Amniotic stem cell (primary cell): ENCODE measurements at places on chromosomes 2 and 18.

DNA sequence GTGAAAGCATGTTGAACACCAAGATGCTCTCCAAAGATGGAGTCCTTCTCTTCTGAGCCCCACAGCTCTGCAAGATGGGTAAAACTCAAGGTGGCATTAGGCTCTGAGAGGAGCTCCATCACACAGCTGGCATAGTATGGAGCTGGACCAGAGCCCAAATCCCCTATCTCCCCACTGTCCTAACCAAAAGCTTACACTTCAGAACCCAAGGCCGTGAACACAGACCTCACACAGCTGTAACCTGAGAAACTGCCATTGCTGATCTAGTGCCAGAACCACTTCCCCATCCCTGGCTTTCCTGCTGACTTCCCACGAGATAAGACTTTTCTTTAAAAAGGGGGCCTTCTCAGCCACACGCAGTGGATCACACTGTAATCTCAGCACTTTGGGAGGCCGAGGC, 25.0 kb downstream of the TTC32 start:
- DNase-seq: no peak

DNA sequence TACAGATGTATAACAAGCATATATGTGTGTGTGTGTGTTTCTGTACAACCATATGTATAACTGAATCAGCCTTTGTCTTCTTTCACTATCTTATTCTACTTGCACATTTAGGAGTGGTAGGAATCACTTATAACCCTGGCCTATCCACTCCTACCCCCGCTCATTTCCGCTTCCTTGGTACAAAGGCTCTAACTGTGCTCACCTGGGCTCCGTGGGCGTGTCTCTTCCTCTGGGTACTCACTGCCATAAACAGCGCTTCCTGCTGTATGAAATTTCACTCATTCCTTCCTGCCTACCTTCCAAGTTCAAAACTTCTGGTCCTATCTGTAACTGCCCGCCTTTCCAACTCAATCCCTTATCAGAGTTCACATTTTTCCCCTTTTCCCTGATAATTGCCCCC, 815.5 kb downstream of the EPHA4 start:
- no peak for DNase-seq

DNA sequence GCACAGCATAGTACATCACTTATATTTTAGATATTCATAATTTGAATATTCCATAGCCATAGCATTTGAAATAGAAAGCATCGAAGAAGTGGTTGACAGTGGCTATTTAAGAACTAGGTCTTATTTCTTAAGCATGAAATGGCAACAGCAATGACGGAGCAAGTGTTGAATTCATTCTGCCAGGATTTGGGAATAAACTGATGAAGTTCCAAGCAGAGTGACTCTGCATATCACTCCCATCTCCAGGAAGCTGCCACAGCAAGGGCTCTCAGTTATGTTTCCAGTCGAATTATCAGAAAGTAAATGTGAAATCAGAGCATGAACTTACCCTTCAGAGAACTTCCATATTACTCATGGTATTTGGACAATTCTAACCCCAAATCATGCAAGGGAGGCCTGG, 208.1 kb downstream of the IKZF2 start:
- no peak for DNase-seq

GRCh38 chr2:48855142-48855541, 99.6 kb upstream of the LHCGR start:
- DNase-seq: no peak

DNA sequence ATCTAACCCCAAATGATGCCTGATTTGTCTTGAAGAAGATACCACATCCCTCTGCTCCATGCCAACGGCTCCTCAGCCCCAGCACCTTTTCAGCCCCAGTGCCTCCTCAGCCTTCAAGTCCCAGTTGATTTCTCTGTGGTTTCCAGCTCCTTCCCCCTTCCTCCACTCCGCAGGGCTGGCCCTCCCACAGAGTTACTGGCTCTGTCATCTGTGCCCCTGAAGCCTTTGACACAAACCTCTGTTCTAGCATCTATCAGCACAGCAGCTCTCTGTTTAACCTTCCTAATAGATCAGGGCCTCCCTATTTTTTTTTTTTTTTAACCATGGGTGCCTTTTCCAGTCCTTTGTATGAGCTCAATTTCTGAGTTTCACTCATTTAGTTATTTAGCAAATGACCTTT, 201.3 kb upstream of the CXCR4 start:
- no peak for DNase-seq

- no peak for DNase-seq
Observed at GRCh38 chr18:13608791-13609532, 117.4 kb downstream of the FAM210A start.

GRCh38 chr2:46943881-46944798, 28.5 kb upstream of the MCFD2 start:
- no peak for DNase-seq

- DNase-seq: peak; percentile 16
Observed at GRCh38 chr2:177724398-177725287, 332.1 kb downstream of the AGPS start.

DNA sequence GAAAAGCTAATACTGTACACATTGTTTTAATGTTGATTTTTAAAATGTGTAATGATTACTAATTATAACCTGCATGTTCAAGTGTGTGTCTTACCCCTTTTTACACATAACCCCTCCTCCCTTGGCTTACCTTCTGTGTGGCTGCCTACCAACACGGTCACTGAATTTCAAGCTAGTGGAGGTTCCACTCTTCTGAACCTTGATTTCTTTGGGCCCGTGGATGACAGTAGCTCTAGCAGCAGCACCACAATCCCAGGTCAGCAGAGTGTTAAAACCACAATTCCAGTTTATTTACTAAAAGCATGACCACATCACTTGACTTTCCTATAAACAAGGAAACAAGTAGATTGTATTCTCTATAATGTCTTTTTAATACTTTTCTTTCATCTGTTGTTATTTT, 56.9 kb downstream of the AFTPH start:
- no peak for DNase-seq

DNA sequence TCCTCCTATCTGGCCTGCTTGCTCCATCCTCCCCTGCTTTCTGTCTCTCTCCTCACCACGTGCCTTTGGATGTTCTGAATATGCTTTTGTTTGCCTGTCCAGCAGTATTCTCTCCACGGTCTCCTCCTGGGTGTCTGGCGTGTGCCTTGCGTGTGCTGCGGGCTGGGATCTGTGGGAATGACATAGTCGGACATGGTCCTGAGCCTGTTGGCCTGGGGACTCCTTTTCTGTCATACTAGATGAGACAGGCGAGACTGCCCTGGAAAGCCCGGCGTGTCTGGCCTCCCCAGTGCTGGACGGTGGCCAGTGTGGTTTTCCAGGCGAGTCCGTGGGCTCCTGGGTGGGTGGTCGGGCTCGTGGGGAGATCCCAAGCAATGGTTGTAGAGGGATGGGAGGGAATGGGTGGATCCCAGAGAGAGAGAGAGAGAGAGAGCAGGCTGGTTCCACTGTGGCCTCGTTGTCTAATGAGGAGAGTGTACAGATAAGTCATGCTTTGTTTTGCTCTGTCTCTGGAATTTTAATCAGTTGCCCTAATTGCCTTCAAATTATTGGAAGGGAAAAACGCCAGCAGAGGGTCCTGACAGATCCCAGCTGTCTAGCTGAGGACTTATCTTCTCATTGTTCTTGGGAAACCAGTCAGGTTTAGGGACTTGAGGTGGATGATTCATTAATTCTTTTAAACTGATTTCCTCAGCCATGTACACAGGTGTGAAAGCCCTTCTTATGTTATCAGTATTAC, 58.3 kb downstream of the HPCAL1 start:
- DNase-seq: no peak

DNA sequence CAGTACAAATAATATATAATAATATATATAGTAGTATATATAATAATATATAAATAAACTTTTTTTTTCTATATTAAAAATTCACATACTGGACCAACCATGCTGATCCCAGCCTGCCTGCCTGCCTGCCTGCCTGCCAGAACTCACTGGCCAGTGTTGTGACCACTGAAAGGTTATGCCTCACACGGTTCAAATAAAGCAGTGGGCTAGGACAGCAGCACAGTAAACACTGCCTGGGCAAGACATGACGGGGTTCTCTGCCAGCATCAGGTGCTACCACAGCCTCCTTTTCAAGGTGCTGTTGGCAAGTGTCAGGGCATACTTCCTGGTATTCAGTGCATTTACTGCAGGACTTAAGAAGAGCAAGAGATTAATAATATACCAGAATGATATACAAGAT, 67.6 kb downstream of the TRAPPC8 start:
- DNase-seq: no peak

DNA sequence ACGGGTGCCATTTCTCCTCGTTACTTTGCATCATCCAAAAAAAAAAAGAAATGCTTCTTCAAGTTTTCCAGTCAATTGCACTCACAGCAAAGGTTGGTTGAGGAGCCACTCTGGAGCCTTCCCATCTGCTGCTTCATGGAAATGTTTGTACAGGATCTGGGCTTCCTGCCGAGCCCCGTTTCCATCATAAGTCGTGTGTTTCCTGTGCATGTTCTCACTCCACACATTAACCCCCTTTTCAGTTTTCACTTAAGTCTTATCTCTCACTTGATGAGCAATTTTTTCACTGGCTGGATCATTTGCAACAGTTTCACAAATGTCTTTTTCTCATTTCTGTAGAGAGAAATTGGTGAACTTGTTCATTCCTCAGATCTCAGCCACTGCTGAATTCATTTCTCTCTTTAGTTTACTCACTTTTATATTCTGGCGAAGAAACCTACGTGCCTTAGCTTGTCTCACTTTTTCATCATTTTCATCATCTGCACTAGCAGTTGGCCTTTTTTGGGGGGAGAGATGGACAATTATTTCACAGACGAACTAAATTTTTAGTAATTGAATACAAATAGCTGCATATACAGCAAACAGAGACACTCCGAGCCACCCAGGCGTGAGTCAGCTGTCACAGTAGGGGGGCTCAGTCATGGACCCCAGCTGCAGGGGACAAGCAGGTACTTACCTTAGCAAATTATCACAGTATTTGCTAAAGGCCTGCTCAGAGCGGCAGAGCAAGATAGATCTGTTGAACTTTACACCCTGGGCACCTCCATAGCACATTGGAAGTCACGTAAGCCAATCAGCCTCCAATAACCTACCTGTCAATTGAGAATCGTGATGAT, 750.8 kb upstream of the ID2 start:
- DNase-seq: no peak

DNA sequence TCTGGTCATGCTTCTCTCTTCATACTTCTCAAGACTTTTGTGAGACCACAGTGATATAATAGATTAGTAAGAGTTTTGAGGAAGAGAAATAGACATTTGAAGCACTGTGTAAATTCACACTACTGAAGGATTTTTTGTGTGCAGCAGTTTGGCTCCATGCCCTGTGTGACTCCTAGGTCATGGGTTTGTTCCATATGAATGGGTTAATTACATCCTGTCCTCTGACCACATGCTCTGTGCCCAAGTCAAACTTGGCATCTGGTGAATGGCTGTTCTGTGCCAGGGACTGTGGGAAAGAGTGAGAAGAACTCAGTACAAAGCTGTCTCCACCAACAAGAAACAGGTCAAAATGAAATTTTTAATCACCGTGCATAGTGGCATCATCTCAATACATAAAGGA, 304.0 kb downstream of the LNPK start:
- no peak for DNase-seq

GRCh38 chr2:1594373-1595171, 149.7 kb downstream of the PXDN start:
- no peak for DNase-seq

DNA sequence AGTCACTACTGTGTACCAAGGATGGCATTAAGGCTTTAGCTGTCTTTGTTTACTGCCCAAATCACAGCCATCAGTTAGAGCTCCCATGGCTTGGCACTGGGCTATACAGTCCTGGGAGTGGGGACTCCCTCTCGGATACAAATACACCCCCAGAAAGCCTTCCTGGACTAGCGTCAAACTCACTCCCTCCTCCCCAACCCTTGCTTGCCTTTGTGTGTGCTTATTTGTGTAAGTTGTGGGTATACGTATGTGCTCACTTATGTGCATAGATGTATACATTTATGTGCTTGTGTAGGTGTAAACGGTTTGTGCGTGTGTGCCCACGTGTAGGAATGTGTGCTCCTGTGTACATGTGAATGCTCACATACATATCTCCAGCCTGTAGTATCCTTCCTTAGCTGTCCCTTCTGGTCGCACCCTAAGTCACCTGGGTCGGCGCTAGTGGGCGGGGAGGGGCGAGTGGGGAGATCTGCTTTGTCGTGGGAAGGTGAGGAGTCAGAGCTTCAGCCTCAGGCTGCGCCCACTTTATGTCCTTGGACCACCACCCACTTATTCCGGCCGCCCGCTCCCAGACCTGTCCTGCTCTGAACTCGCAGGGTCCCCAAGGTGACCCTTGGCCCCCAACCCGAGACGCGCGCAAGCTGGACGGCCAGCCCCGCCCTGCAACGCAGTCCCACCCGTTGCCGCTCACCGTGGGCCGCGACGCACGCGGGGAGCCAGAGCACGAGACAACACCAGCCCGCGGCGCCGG, 461 bp downstream of the PRADC1 start:
- no peak for DNase-seq

GRCh38 chr2:42918671-42919318, 126.4 kb upstream of the HAAO start:
- DNase-seq: no peak

DNA sequence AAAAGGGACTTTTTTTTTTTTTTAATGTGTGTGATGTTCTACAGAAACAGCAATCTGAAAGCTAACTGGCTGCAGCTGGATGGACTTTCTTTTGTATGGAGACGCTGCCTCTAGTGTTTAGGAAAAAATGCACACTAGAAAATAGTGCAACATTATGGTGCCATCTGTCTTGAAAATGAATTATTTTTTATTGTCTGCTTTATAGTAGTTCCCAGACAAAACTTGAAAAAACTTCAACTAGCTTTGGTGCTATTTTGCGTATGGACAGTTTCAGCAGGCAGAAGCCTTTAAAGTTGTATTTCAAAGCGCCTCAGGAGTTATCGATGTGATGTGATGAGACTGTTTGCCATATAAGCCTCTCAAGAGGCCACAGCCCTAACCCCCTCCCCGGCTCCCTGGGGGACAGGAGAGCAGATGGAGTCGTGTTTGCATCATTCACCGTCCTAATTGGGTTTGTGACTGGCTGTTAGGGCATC, 86.9 kb downstream of the LTBP1 start:
- DNase-seq: no peak

DNA sequence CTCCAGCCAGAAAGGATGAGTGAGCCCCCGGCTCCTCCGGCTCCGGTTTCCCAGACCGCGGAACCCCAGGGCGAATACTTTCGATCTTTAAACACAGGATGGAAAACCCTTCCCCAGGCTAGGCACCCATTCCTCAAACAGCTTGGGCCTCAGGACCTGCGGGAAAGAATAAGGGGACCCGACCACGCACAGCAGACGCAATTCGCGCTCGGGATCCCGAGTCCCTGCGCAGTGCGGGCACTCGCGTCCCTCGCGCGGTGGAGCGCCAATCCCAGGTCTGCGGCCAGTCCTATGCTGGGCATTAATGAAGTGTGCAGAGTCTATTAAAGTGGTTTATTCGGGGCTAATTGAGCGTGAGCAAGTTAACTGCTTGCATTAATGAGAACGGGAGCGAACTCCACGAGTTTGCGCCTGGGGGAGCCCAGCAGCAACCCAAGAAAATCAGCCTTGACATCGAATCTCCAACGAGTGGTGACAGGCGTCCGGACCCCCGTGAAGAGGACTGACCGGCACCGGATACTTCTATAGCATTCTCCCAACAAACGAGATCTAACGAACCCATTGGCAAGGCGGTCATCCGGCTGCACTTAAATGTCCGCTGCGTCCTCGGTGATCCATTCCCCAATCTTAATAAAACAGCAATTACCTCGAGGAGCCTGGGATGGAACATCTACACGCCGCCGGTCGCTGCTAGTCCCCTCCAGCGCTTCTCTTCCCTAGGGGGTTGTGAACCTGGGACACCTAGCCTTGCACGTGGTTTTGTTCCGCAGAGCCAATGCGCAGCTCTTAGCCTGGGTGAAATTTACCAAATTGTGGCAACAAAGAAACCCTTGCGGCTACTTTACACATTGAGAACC, 1.6 kb downstream of the OSR1 start:
- DNase-seq: no peak
